Left lung (tissue), 14 donors: ENCODE measurements at places on chromosomes 6 and 20. TPM values are rescaled to one million over a fixed set of nuclear protein-coding genes. Genes with fewer than 3 reads are reported as not detected.

Gene RANBP9
- total RNA-seq: 38.2 TPM

Gene SLC22A16
- total RNA-seq: 0.52 TPM

Gene MYH7B
- total RNA-seq: 0.41 TPM

Gene INSM1
- not detected for total RNA-seq

GRCh38 chr6:46821458-46821881, 28.3 kb downstream of the MEP1A start:
- no peaks in the 10 kb centered on the region for H3K36me3 ChIP-seq
- H3K27me3 ChIP-seq: no peaks in the 10 kb centered on the region
- no peak overlapping the region for H3K4me3 ChIP-seq

DNA sequence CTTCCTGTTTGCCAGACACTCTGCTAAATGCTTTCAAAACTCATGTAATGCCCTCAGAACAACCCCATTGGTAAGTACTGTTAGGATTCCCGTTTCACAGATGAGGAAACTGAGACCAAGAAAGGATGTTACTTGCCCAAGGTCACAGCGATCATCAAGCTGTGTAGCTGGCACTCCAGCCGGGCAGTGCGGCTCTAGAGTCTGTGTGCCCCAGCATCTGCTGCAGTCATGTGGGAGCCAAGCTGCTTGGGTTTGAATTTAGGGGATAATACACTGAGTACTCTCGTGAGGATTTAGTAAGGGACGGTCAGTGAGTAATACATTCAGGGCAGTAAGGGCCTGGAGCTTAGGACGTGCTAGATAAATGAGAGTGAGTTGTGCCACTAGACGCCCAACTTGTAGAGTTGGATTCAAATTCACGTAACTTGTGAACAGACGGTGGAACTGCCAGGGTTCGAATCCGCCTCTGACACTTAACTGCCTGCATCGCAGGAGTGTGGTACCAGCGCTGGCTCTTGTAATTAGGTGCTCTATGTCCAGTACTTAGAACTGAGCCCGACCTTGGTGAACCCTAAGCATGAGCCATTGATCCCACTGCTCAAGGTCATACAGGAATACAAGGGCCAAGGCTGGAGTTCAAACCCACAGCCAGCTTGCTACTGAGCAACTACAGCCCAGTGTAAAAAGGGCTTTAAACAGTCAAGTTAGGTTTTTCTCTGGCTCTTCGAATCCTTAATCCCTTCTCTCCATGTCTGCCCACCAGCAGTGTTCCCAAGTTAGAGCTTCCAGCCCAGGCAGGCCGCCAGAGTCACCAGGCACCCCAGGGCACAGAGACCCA, 70.2 kb downstream of the EYA2 start:
- H3K4me3 ChIP-seq: no peak overlapping the region
- no peaks in the 10 kb centered on the region for H3K36me3 ChIP-seq
- H3K27ac ChIP-seq: no peak overlapping the region
- peaks cover 15% of the 10 kb centered on the region for H3K27me3 ChIP-seq
- H3K4me1 ChIP-seq: no peaks in the 10 kb centered on the region
- DNase-seq: no peak
